ENCODE measurements at places on chromosomes 7 and 10.

DNA sequence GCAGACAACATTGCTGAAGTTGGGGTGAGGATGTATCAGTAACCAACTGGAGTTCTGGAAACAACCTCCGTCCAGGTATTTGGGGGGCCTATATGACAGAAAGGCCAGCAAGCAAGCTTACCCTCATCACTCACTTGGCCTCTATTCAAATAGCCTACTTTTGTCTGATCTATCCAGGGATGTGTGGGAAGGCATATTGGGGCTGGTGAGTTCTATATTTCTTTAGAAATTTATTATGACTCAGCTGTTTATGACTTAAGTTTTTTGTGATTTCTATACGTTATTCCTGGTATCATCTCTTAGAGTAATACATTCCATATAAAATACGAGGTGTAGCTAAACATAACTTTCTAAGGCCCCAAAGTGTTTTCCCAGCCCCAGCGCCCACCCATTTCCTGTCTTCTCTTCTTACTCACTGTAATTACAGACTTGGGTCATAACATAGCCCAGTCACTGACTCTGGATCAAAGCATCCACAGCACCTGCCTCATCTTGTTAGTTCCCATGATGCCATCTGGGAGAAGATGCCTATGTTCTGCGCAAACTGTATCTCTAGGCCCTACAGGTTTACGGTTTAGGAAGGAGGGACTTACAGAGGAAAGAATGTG, 18.1 kb downstream of the GARS1 start:
- no peak for DNase-seq

- DNase-seq = no peak
These were observed 170.3 kb downstream of the NRP1 start for GRCh38 chr10:33164060-33164709.

DNA sequence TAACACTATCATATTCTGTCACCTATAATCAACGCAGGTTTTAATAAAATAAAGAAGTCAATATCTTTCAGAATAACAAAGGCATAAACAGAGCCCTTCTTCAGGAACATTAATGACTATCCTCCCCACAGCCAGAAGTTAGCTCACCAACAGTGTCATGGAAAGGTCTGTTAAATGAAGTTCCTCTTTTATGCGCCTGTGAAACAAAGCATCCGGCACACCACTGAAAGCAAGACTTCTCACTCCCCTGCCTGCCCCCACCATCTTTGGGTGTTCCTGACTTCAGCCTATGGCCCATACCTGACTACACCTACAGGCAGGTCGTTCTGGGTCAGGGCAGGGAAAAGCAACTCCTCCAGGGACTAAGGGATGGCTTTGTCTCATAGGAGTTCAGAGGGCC, 205.4 kb downstream of the FANK1 start:
- no peak for DNase-seq

GRCh38 chr7:71504697-71505441, 372.9 kb downstream of the GALNT17 start:
- DNase-seq = no peak

- DNase-seq = no peak
These were observed 43.4 kb upstream of the LYZL1 start for GRCh38 chr10:29245476-29245875.

GRCh38 chr10:89959433-89960110, 258.2 kb downstream of the KIF20B start:
- no peak for DNase-seq

DNA sequence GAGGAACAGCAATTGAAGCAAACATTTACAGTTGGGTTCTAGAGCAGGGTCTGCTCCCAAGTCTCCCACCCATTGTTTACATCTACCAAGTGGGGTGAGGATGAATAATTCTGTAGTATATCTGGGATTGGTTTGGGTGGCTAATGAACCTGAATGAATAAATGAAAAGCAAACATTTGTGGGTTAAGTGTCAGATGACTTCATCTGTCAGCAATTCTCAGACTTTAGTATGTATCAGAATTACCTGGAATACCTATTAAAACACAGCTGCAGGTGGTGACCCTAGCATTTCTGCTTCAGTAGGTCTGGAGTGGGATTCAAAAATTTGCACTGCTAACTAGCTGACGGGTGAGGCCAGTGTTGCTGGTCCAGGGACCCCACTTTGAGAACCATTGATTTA, 18.0 kb upstream of the NPVF start:
- no peak for DNase-seq

GRCh38 chr10:123748711-123749110, 82.6 kb downstream of the GPR26 start:
- no peak for DNase-seq

- no peak for DNase-seq
These were observed 114.8 kb upstream of the NPY start for GRCh38 chr7:24169077-24169624.

DNA sequence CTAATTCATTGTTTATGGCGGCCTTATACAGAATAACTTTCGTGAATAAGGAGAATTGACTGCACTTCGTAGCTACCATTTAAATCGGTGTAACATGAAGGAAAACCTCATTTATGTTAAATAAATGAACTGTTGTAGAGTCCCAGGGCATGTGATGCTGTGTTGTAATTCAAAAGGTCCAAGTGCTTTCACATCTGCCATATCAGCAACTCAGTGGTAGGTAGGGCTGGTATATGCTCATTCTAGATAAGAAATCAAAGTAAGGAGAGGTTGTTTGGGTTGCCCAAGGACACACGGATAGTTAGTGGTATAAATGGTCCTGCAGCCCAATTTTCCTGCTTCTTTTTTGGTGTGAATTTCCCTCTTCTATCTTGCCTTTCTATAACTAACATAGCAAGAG, 15.8 kb downstream of the BBS9 start:
- DNase-seq = no peak

GRCh38 chr10:17134737-17135260, 5.2 kb upstream of the CUBN start:
- DNase-seq = no peak

DNA sequence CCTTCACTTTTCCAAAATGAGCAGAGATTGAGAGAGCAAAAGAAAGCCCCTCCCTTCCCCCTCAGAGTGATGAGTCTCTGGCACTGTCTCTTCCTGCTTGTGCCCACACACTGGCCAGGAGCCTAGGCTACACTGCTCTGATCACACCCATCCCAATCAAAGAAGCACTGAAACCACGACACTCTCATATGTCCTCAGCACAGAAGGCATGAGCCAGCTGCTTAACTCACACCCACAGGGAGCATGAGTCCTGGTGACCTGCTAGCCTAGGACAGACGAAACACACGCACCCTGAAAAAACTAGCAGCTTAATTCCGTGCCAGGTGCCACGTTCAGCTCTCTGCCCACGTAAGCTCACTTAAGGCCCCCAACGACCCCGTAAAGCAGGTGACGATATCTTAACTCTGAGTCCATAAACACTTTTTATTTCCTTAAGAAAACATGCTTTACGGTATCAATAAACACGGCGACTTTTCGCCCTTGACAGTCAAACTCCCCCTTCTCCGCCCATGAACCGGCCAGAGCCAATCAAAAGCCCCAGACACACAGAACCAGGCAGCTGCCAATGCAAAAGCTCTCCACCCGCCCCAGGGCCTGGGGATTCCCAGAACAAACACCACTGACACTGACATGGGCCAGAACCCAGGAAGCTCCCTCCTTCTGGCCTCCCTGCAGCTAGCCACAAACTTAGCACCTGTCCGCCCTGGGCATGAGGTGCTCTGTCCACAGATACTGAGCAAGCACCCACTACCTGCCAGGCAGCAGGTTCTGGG, 69.0 kb downstream of the TNRC18 start:
- DNase-seq = no peak

DNA sequence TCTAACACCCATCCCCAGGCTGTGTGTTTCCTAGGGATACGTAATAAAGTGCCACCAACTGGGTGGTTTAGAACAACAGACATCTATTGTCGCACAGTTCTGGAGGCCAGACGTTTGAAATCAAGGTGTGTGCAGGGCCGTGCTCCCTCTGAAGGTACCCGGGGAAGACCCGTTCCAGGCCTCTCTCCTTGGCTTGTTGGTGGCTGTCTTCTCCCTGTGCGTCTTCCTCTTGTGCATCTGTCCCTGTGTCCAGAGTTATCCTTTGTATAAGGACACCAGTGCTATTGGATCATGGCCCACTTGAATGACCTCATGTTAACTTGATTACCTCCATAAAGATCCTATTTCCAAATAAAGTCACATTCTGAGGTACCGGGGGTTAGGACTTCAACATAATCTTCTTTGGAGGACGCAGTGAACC, 15.6 kb downstream of the GRK5 start:
- no peak for DNase-seq

- no peak for DNase-seq
These were observed 12.0 kb downstream of the SGCE start for GRCh38 chr7:94643771-94644545.

DNA sequence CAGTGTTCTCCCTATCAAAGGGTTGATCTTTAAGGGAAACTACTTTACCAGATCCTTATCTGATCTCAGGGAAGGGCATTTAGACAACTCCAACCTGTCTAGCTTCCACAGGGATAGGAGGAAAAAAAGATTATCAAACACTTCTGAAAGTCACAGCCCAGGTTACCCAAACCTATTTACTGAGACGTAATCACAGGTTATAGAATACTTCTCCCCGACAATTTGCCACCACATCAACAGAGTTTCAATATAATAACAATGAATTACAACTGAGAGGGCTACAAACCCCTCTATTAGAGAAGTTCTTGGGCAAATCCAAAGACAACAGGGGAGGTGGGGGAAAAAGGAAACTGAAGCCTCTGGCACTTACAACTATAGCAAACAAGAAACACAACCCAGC, 26.3 kb downstream of the CFAP70 start:
- DNase-seq = no peak

GRCh38 chr10:104242545-104242944, 10.4 kb upstream of the CFAP43 start:
- DNase-seq = no peak
